ENCODE measurements at places on chromosomes 5 and 9.

DNA sequence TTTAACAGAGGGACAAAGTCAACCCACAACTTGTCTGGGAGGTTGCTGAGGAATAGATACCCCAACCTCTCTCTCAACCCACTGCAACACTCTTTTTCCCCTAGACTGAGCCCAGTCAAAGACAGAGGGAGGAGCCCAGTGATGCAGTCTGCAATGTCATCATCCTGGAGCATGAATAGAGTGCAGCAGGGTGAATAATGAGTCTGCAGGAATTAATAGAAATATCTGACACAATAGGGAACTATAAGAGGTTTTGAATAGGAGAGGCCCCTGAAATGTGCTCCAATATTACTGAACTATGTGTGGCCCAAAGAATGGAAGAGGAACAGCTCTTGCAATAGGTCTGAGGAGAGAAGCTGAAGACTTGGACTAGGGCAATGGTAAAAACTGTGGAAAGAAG lies 59.1 kb downstream of the PDCD1LG2 start:
- no peak for DNase-seq

DNA sequence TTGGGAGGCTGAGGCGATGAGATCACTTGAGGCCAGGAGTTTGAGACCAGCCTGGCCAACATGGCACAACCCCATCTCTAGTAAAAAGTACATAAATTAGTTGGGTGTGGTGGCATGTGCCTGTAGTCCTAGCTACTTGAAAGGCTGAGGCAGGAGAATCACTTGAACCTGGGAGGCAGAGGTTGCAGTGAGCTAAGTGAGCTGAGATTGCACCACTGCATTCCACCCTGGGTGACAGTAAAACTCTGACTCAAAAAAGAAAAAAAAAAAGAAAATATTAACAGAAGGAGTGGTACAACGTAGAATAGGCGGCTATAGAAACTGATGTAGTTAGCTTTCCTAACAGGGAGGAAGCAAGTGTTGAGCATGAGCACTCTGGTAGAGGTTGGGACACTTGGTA lies 59.9 kb downstream of the PBX3 start:
- DNase-seq: no peak

DNA sequence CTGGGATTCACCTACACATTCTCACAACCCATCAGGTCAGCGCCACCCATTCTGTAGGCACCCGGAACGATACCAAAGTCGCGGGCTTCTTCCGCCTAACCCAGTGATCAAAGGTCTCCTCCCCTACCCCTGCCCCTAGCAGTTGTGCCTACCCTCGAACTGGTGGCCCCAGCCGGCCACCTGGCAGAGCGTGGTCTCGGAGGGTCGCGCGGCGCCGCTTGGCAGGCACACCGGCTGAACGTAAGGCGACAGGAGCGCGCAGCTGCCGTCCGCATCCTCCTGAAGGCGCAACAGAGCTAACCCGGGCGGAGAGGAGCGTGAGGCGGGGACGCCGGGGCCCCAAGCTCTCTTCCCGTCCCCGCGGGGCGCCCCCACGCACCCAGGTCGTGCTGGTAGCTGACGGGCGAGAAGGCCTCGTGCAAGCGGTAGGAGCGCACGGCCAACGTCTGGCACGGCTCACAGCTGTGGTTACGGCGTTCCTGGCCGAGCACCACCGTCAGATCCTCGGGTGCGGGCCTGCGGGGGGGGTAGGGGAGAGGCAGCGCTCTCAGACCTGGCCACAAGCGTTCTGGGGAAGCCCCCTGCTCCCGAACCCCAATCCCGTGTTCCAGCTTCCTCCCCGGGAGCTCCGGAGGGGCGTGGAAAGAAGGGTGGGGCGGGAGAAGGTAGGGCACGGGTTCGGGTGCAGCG lies 2.8 kb upstream of the PFN3 start:
- no peak for DNase-seq

DNA sequence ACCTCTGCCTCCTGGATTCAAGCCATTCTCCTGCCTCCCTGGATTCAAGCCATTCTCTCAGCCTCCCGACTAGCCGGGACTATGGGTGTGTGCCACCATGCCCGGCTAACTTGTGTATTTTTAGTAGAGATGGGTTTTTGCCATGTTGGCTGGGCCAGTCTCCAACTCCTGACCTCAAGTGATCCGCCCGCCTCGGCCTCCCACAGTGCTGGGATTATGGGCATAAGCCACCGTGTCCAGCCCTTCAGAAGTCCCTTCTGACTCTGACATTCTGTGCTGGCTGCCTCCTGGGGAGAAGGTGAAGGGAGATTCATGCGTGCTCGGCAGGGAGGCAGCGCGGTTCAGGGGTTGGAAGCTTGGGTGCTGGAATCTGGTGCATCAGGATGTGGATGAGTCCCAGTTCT lies 28.8 kb downstream of the PRRX2 start:
- DNase-seq: no peak

- peak; percentile 89 for DNase-seq
These were observed 93.4 kb downstream of the DAB2IP start for GRCh38 chr9:121744687-121745395.
